ELF-1 (cell line): ENCODE measurements at places on chromosomes 4 and X.

- DNase-seq = no peak
Measured at GRCh38 chr4:154465085-154465484, 26.5 kb downstream of the DCHS2 start.

DNA sequence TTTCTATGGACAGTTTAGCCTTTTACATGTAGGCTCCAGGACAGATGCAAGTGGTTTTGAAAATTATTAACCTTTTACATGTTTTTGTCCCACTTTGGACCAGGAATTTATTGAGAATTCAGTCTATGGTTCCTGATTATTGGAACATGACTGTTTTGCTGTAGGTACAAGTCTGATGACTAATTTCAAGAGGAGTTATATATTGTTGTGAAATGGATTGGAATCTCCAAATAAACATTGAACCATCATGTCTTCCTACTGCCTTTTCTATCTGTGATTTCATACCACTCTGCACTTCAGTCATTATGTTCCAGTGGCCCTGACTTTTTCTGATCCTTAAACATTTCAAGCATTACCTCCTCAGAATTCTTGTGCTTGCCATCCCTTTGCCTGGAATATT lies 35.9 kb downstream of the TBC1D19 start:
- DNase-seq = no peak

DNA sequence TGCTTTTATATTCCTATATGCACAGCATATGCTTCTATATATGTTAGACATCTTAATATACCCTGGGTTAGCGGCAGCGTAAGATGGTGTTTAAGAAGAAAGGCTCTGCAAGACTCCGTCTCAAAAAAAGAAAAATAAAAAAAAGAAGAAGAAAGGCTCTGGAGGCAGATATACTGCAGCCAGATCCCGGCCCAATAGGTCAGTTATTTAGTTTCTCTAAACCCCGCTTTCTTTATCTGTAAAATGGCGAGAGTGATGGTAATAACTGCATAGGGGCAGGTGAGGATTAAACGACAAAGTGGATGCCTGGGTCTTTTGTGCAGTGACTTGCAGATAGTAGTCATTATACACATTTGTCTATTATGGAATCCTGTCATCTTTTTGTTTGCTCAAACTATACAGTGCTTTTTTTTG lies 115.2 kb downstream of the NAA11 start:
- DNase-seq = no peak

DNA sequence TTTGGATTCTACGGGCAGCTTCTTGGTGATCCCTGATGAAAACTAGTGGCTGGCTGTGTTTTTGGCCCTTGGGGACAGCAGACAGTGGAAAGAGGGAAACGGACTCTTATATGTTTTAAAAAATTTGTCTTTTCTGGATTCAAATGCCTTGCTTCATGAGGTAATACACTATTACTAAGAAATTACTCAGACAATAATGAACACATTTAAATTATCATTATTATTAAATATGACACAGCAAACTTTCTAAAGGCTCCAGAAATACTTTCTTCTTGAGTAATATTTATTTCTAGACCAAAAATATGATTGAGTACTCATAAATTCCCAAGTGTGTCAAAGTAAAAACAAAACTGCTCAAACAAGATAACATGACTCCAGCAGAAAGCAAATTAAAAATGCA lies 520.7 kb upstream of the AADAT start:
- no peak for DNase-seq
